ENCODE measurements at places on chromosomes 2 and 18. TPM values are rescaled to one million over a fixed set of nuclear protein-coding genes. Genes with fewer than 3 reads are reported as not detected.

DNA sequence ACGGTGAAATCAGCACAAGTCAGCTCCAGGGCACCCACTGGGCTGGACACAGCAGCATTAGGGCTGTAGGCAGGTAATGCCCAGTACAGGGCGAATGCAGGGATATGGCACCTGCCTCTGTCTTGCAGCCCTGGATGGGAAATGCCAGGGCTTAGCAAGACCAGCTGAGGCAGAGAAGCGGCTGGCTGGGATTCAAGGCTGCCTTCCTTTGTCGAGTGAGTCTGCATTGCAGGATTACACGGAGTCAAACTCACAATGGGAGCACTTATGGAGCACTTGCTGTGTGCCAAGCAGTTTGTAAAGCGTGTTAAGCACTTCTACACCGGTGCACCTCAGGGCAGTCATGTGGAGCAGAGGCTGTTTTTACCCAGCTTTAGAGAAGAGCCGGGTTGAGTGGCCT, 87.3 kb upstream of the HDAC4 start:
- no peak for DNase-seq

The CNDP1 gene
- total RNA-seq = 0.31 TPM

The BMP10 gene
- total RNA-seq = not detected

DNA sequence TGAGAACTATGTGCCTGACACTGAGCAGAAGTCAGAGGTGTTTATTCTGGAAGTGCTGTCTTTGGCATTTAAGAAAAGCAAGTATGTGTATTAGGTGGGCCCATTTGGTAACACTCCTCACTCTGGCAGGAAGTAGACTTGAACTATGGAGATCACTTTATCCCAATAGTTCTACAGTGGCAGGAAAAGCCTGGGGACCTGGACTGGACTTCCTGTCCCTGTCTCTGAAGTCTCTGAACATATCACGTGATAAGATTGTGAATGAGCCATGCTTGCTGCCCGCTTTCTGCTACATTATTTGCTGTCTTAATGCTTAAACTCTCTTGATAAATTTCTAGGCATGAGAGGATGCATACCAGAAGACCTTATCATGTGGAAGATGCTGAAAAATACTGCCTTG, 203.7 kb downstream of the MYO3B start:
- no peak for DNase-seq
